Stimulated activated CD4-positive, alpha-beta T cell treated with anti-CD3 and anti-CD28 coated beads, Interleukin-1b, Interleukin-23, amount 100 ng/mL, for 24 hours (primary cell): ENCODE measurements at places on chromosomes 7 and 10.

GRCh38 chr10:68194290-68194689, 37.6 kb downstream of the ATOH7 start:
- DNase-seq = no peak

DNA sequence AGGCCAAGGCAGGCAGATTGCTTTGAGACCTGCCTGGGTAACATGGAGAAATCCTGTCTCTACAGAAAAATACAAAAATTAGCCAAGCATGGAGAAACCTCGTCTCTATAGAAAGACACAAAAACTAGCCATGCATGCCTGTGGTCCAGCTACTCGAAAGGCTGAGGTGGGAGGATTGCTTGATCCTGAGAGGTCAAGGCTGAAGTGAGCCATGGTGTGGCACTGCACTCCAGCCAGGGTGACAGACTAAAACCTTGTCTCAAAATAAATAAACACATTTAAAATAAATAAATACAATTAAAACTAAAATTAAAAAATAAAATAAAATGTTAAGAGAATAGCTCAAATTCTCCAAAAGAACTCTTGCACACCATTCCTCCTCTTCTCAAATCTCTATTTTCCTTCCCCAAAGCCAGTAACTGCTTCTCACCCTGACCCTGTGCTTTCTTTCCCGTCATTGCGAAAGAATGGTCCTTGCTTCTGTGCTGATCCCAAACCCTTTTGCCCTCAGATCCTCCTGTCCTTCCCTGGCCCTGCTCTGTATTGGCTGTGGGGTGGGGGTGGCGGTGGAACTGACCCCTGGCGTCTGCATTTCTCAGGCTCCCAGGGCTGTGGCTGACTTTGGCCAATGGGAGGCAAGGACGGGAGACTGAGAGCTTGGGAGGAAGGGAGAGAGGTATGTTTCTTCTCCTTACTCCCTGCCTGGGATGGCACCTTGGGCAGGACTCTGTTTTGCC, 12.4 kb downstream of the SRGN start:
- DNase-seq = no peak

DNA sequence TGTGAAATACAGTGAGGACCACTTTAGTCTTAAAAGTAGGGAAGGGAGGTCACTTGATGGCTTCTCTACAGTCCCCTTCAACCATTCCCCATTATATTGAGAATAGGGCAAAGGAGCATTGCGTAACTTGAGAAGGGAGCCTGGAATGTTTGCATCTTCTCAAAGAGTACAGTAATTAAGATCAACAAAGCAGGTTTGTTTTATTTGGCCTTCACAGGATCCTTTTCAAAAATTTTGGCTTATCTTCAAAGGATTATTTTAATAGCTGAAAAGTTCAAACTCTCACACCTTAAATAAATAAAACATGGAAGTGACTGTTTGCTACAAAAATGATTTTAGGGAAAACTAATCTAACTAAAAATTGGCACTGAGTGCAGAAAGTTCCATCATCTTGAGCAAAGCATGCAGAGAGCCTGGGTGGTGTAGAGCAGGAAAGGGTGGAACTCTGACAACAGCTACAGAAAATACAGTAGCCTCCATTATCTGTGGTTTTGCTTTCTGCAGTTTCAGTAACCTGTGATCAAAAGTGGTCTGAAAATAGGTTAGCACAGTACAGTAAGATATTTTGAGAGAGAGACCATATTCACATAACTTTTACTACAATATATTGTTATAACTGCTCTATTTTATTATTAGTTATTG, 214.0 kb downstream of the MDFIC start:
- no peak for DNase-seq

GRCh38 chr10:15069230-15069629, 19.3 kb downstream of the ACBD7 start:
- no peak for DNase-seq

- no peak for DNase-seq
Observed at GRCh38 chr7:20095862-20096261, 121.3 kb downstream of the MACC1 start.

- peak; percentile 66 for DNase-seq
Observed at GRCh38 chr7:149460493-149461277, at the start of gene ZNF777. ZNF777 (minus strand) TSS chr7:149461062; CDS start chr7:149456022, 5,040 bp downstream.

- no peak for DNase-seq
Observed at GRCh38 chr7:92698237-92698841, 108.1 kb upstream of the FAM133B start.

GRCh38 chr10:91432175-91432574, 22.0 kb downstream of the HECTD2 start:
- DNase-seq = no peak

DNA sequence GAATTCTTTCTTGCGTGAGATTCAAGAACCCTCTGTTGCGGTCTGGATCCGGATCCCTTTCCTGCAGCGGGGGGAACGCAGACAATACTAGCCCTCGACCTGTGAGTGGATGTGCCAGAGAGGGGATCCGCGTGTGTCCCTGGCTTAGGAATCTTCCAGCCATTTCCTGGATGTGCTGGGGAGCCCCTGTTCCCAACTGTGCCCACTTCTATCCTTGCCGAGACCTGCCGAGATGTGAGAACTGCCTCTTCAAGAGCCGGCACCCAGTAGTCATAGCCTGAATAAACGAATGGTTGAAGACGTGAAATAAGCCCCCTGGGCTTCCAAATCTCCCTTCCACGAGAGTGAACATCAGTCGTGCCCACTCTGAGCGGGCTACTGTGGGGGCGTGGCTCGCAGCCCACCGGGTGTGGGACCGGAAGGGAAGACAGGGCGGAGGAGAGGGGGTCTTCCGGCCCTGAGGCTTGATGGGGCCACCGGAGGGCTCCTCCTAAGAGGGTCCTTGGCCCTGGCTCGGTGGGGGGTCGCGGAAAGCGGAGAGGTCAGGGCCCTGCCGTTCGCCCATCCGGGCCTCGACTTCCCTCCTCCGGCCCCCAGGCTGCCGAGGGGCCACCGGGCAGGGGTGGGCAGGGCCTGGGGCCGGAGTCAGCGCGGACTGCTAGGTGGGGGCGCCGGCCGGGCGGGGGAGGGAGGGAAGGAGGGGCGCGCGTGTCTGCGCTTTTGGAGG, 1.3 kb upstream of the CCDC136 start:
- no peak for DNase-seq

DNA sequence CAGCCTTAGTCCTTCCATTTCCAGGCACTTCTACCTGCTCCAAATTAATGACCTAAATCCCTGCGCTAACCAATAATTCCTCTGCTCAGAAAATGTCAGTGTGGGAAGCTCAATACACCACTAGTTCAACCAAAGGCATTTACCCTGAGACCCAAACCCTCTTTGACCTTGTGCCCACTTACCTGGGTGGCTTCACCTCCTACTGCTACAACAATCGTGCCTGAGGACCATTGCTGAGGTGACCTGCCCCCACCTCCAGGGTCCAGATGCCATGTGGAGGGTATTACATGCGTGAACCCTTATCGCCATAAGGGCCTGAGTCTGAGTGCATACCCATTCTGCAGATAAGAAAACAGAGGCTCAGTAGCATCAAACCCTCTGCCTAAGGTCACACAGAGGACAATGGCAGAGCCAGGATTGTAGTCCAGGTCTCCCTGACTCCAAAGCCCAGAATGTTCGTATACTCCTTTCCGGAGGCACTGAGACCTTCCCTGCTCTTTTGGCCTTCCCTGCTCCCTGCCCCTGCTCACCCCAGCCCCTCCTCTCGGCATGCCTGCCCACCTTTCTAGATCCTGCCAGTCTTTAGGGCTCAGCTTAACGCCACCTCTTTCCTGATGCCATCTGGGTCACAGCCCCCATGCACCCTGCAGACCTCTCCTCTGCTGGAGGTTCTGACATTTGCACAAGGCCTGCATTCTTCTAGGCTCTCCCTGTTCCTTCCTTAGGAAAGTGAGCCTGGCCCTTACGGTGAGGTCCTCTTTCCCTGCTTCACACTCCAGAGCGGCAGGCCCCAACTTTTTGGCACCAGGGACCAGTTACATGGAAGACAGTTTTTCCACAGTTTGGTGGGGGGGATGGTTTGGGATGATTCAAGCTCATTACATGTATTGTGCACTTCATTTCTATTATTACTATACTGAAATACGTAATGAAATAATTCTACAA, 94.9 kb downstream of the CHST15 start:
- no peak for DNase-seq

GRCh38 chr7:72176875-72177274, 235.3 kb downstream of the CALN1 start:
- no peak for DNase-seq

DNA sequence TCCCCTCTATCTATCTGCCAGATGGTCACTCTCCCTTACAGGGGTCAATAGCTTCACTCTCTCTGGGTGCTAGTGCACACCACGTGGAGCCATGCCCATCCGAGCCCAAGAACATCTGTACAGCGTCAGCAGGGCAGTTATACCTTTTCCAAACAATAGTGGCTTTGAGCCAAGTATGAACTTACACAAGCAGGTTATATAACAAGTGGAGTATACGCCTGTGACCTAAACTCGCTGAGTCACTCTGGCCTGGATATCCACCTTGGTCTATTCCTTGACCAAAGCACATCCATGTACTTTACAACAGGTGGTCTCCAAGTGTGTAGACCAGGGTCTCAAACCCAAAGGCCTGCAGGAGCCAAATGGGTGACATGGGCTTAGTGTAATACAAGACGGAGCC, 20.3 kb downstream of the PLAC9 start:
- DNase-seq = no peak

DNA sequence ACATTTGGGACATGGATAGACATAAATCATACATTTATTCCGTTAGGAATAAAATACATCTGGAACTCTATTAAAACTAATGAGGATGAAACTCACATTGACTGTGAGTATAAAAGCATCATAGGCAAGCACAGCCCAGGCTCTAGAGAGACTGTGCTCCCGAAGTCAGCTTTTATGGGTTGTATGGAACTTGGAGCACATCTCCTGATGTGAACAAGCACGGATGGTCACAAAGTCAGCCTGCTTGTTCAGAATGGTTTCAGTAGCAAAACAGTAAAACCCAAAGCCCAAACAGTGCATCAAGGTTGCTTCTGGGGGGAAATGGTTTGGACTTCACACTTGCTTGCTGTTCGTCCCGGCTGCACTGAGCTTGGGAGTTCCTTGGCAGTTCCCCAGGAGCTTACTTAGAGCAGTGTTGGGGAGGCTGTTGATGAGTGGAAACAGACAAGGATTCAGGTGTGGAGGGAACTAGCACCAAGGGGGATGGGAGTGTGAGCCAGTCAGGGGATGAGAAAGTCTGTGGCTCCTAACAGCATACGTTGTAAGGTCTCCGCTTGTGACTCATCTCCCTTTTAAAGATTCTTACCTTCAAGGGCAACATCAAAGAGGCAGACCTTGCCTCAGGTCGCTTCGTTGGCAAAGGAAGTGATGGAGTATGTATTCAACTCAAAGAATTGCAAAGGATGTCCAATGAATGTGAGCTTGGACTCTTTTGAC, 19.7 kb upstream of the ITGA8 start:
- DNase-seq = no peak

GRCh38 chr7:44063894-44064651, 1.3 kb downstream of the PGAM2 start:
- no peak for DNase-seq

DNA sequence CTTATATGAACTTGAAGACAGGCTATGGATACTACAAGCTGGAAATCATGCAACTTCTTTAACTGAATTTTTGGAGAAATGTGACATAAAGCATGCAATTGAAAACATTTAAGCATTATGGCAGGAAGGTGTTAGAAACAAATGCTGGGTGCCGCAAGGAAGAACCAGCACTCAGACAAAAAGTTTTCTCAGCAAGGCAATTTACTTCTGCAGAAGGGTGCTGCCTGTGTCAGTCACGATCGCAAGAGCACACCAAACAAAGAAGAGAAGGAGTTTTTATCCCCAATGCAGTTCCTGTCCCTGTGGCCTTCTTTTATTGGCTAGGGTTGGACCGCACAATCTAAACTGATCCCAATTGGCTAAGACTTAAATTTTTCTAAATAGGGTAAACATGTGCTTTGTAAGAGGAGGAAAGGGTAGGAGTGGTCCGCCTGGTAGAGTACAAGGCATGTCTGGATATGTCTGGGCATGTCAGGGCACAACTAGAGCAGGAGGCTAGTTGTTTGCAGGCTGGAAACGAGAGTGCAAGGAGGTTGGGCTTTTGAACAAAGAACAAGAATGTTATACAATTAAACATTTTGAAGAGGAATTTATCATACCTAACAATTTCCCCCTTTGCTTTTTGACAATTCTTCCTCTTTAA, 109.6 kb upstream of the FAM3C start:
- DNase-seq = no peak

GRCh38 chr10:91549262-91549661, 83.6 kb downstream of the PPP1R3C start:
- DNase-seq = no peak

DNA sequence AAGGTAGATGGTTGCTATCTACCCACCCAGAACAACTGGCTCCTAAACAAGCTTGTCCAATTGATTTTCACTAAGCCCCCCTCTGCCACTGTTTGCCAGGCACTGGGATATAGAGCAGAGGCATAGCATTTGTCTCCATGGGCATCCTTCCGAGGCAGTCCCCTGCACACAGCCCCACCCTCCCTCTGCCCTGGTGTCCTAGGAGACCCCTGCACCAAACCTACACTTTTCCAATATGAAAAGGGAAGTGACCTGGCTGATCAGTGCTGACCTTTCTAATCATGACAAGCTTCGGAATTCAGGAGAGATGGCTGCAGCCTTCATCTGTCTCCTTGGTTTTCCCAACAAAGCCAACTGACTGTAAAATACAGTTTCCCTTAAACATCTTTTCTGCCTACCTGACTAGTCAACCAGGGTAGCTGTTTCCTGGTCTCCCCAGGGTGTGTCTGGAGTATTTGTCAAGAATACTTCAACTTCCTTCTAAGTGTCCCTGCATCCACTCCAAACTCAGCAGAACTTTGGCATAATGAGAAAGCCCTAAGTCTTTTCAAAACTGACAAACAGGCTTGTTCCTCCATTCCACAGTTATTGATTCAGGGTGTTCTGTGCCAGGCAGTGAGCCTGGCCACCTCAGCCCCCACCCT, 7.6 kb upstream of the SLC18A3 start:
- no peak for DNase-seq

DNA sequence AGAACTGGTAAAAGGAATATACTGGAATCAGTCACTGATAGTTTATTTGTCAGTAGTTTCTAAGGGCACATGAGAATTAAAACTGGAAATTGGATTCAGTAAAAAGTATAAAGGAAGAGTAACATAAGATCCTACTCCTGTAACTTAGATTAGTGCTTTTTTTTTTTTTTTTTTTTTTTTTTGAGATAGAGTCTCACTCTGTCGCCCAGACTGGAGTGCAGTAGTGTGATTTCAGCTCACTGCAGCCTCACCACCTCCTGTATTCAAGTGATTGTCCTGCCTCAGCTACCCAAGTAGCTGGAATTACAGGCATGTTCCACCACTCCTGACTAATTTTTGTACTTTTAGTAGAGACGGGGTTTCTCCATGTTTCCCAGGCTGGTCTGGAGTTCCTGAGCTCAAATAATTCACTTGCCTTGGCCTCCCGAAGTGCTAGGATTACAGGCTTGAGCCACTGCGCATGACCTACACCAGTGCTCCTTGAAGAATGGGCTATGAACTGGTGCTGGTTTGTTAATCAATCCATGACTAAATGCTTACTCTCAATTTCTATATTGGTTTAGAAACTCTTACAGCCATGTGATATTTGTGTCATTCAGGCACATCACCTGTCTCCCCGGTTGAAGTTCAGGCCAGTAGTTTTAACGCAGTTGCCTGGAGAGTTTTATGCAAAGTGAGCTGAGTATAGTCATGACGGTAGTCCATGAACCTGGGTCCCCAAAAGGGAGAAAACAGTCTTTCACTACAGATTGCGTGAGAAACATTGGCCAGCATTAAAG, 65.0 kb downstream of the ZEB1 start:
- no peak for DNase-seq
